ENCODE measurements at places on chromosomes 1 and 21. TPM values are rescaled to one million over a fixed set of nuclear protein-coding genes. Genes with fewer than 3 reads are reported as not detected.

DNA sequence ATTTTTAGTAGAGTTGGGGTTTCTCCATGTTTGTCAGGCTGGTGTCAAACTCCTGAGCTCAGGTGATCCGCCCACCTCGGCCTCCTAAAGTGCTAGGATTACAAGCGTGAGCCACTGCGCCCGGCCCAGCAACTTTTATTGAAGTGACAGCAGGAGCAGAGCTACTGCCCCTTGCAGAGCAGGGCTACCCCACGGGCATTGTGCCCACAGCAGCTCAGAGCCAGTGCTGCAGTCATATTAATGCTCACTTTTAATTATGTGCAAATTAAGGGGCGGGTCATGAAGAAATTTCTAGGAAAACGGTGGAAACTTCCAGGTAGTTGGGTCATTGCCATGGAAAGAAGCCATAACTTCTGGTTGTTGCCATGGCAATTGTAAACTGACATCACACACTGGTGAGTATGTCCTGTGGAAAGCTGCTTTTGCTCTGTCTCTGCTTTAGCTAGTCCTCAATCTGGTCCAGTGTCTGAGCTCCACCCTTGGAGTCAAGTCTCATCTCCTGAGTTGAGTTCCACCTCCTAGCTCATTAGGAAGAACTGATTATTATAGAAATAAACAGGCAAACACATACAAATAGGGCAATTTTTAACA, 127.3 kb upstream of the ADGRL4 start:
- DNase-seq = no peak

DNA sequence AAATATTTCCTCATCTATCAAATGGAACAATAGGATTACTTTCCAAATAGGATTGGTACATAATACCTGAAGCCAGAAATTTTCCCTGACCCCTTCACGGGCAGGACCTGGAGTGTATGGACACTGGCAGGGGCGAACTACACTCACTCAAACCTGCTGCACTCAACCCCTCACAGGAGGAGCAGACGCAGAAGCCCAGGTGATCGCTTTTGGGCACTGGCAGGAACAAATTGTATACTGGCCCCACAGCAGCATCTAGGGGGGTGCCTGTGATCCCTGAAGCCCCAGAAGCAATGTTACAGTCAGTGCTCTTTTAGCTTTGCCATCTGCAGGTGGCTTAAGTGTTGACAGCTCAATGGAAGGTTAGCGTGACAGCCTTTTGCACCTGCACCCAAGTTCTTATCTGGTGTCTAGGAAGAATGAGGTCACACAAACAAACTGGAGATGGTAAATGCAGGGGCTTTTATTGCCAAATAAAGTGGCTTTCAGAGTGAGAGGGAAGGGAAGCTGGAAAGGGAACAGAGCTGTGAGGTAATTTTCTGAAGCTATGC, 199.2 kb upstream of the NEGR1 start:
- DNase-seq = no peak

- DNase-seq = no peak
Measured at GRCh38 chr1:228292609-228292911, 84.7 kb downstream of the OBSCN start.

- no peak for DNase-seq
Measured at GRCh38 chr1:59598120-59598440, 216.7 kb upstream of the HOOK1 start.

CDCA8 gene
- 4.4 TPM for total RNA-seq

DNA sequence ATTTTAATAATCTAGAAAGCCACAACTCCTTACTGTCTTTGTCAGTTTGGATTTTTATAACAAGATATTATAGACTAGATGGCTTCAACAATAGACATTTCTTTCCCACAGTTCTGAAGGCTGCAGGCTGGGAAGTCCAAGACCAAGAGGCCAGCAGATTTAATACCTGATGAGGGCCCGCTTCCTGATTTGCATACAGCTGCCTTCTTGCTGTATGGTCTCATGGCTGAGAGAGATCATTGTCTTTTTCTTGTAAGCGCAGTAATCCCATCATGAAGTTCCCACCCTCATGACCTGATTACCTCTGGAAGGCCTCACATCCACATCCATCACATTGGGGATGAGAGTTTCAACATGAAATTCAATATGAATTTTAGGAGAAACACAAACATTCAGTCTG, 9.8 kb downstream of the RPS6KC1 start:
- DNase-seq = no peak

- DNase-seq = no peak
Measured at GRCh38 chr1:5887971-5888361, 104.3 kb downstream of the NPHP4 start.

DNA sequence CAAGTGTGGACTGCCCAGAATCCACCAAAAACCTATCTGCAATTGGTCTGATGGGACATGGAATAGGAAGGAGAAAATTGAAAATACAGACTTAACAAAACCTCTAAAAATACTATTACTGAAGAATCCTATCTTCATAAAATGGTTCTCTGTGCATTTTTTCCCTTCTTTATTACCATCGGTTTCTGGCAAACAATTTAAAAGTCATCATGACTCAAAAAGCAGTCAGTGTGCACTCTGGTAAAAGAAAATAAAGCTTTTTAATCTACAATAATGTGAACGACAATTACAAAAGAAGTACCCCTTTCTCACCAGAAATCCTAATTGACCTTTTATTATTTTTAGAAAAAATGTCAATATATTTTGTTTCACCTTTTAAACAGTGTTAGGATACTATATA, 186.3 kb downstream of the TPR start:
- DNase-seq = no peak

ALX3 gene
- total RNA-seq = 0.11 TPM

COL24A1 gene
- 0.54 TPM for total RNA-seq

DNA sequence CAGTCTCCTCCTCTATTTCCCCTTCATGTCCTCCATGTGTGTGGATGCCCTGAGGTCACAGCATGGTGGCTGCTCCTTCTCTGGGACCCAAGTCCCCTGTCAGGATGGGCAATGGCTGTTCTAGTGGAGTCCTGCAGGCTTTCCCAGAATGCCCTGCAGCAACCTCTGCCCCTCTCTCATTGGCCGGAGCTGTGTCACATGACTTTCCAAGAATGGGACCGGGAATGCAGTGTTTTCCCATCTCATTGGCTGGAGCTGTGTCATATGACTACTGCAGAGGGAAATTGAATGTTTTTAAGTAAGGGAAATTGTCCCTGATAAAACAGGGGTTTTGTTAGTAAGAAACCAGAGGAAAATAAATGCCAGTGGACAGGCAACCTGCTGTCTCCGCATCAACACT, 365.9 kb downstream of the PTPRU start:
- DNase-seq = no peak

DNA sequence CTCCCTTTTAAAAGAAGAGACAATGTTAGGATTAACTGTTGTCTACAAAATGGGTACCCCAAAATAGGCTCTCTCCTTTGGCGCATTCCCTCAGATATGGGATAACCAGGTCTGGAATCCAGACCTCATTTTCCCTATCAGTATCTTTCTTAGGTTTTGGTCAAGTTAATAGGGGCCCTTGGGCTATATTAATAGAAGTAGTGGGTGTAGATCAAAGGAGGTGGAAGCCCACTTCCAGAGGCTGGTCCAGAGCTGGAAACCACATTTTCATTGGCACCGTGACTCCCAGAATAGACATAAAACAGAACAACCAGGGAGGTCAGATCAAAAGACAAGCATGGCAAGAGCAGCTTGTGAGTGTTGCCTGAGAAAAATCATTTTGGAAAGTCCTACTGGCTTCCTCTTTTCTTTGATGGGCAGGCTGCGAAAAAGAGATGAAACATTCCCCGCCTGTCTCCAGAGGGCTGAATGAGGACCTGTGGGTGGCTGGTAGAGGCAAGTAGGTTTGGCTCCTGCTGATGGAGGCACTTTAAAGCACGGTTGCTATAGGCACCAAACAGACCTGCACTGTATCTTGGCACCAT, 25.8 kb upstream of the KIF21B start:
- no peak for DNase-seq

- DNase-seq = no peak
Measured at GRCh38 chr1:178612261-178612660, 99.4 kb downstream of the TEX35 start.

- no peak for DNase-seq
Measured at GRCh38 chr1:184493987-184494388, 107.2 kb downstream of the C1orf21 start.

GRCh38 chr1:25757846-25758185, 42.2 kb upstream of the SELENON start:
- DNase-seq = no peak

PTGER3 gene
- 4.4 TPM for total RNA-seq

- peak; percentile 78 for DNase-seq
Measured at GRCh38 chr1:33347650-33347992, 26.7 kb upstream of the A3GALT2 start.

OR2G6 gene
- not detected for total RNA-seq

CBS gene
- 53.8 TPM for total RNA-seq

PEAR1 gene
- 0.57 TPM for total RNA-seq

DNA sequence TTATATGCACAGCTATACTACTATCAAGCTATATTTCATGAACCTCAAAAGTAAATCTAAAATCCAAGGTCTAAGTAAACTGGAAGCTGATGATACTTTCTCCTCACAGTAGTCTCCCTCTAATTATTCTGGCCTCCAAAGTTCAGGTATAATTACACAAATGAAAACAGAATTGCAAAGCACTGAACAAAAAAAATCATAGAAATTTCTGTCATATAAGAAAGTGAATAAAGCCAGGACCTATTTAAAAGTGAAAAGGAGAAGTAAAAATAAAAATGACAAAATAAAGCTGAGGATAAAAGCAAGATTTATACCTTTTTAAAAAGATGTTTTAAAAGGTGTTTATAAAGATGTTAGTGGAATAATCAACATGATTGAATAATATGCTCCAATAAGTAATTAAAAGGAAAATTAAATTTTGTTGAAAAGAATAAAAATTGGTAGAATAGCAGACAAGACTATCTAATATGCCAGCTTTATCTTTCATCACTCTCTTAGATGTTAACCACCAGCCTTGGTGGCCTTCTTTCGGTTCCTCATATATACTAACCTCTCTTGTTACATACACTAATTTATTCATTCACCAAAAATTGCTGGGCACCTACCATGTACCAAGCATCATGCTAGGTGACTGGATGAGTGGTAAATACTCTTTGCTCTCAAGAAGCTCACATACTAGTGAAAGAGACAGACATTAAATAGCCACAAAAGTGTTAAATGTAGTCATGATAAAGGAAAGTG, 25.1 kb downstream of the SHCBP1L start:
- DNase-seq = no peak

CD1B gene
- not detected for total RNA-seq

GRCh38 chr1:4019606-4020331, 119.7 kb upstream of the C1orf174 start:
- DNase-seq = no peak

DNA sequence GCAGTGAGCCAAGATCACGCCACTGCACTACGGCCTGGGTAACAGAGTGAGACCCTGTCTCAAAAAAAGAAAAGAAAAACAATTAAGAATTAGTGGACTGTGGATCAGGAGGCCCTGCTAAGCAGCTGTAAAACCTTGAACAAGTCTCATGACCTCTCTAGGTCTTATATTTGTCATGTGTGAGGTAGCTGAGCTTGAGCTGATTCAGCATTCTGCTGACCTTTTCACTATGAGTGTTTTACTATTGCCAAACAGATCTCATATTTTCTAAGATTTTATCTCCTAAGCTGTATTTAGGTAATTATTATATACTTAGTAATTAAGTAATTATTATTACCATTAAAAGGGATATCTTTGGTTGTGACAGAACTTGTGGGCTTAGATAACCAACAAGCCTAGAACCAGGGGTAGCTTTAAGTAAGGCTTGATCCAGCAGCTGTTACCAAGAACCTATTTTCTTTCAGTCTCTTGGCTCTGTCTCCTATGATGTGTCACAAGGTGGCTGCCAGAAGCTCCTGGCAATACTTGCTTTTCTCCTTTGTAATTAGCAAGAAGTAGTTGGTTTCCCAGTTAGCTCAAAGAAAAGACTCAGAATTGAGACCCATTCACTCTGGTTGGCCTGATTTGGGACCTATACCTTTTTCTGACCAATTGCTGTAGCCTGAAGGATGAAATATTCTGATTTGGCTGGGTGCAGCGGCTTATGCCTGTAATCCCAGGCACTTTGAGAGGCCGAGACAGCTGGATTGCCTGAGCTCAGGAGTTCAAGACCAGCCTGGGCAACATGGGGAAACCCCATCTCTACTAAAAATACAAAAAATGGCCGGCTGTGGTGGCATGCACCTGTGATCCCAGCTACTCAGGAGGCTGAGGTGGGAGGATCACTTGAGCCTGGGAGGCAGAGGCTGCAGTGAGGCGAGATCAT, 8.5 kb upstream of the ZC3H12A start:
- no peak for DNase-seq

DNA sequence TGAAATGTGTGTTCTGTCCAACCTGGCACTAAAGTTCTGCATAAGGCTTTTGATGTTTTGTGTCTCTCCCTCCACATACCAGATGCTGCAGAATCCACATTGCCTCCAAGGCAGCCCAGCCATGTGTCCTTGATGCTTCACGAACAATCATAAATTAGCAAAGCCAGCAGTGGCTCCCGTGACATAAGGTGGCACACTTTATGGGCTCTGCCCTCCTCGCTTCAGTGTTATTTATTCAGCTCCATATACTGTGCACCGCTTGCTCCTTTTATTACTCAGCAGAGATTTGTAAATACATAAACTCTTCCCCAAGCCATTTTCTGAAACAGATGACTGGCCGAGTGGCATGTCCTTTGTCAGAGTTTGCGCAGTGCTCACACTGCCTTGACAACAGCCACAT, 112.8 kb upstream of the SLC35F3 start:
- DNase-seq = no peak

DNA sequence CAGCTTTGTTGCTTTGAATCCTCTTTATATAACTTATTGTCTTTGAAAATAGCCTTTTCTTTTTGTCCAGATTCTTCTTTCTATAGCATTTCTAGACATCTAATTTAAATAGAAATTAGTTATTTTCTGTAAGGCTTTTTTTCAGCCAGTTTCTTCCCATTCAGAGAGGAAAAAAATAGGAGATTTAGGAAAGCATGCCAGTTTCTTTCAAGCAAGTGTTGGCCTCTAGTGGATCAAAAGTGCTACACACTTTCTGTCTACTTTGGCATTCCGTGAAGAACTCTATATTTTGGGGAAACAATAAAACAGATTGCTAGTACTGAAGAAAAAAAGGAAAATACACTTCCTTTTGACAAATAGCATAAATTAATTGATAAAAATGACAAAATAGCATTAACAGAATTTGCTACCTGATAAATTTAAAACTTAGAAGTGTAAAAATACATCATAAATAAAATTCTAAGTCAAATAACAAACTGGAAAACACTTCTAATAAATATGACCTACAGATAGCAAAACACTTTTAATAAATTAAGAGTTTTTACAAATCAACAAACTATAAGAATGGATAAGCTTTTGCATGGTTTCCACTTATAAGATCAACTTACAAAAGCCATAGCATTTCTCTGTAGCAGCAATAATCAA, 13.1 kb upstream of the EXO1 start:
- DNase-seq = peak; percentile 39

MFAP2 gene
- 51.9 TPM for total RNA-seq

- DNase-seq = no peak
Measured at GRCh38 chr1:175857756-175858155, 114.4 kb upstream of the TNR start.

ANKRD65 gene
- 0.49 TPM for total RNA-seq

Measured in cardiac muscle cell (in vitro differentiated cells and primary cell).